ENCODE measurements at places on chromosomes 7 and 10.

DNA sequence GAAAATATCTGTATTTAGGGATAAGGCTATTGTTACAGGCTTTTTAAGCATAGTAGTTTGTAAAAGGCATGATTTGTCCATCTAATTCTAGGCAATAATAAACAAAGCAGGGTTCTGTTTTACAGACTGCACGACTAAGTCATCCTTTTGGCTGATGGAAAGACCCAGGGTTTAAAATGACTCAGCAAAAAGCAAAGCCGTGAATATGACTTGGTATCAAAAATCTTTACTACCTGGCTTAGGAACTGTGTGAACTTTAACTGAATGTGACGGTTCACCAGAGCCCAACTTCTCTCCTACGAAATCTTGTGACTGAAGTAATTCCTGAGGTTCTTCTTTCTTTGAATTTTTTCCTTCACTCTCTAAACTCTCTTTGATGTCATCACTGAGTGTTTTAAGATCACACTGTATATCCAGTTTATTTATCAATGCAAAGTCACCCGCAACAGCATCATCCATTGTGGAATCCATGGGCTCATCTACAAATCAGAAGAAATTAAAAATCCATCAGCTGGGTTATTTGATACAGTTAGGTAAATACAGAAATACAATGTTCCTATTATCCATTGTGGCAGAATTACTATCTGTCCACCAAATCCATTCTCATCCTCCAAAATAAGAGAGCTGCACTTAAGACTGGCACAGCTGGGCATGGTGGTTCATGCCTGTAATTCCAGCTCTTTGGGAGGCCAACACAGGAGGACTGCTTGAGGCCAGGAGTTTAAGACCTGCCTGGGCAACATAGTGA is 17.0 kb downstream of the ATE1 start:
- no peak for DNase-seq

- no peak for DNase-seq
These were observed 67.3 kb upstream of the DNAJB6 start for GRCh38 chr7:157269341-157270059.

DNA sequence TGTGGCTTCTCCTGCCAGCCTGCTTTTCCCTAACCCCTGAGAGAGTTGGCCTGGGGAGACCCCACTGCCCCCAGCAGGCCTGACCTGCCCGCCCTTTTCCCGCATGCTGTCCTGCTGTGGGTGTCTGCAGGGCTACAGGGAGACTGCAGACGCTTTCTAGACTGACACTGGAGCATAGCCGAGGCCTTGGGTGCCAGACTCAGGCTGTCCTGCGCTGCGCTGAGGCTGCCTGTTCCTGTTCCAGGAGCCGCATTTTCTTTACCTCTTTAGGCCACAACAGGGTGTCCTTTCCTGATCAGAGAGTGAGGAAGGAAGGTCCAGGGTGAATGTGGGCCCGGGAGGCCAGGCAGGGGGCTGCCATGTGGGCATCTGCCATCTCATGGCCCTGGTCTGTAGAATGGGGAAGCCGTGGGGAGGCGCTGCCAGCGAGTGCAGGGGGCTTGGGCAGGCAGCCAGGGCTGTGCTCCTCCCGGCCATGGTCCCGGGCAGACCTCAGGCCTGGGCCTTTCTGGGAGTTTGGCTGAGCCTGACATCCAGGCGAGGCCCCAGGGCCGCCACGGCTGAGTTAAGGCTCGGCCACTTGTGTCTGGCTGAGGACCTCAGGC is 3.6 kb downstream of the PWWP2B start:
- DNase-seq: no peak

DNA sequence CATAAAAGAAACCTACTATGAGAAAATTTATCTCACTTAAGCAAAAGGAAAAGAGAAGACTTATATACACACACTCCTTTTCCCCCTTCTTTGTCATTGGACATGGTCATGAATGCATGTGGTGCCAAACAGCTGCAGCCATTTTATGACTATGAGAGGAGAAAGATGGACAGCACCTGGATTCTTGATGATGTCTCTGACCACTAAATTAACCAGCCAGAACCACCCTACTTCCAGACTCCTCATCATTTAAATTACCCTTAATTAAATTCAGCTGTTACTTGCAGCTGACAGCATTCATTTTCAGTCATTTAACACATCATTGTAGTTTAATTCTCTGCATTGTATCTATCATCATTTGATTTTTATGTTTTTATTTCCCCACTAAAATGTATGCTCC is 379.0 kb upstream of the HPS1 start:
- DNase-seq: no peak

DNA sequence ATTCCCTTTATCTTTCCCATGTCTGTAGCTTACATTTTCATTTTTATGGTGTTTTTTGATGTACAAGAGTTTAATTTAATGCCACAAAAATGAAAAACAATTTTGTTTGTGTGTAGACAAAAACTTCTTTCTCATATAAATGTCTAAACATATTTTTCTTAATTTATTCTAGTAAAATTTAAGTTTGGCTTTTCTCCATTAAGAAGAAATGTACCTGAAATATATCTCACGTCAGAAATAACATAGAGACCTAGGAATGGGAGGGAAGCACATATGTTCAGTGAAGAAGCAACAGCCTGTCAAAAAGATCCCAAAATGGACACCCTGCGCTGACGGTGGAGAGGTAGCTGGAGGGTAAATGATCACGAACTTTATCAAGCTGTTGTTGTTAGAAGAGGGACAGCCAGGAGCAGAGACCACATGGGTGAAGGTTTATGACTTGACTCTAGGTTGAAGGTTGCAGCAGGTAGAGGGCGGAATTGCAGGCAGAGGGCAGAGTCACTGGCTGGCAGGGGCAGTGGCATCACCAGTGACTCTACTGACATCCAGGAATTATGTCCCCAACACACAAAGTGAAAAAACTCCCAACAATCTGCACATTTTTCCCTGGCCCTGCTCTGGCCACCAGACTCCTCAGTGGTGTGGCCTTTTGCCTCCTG is 225.9 kb upstream of the PRSS58 start:
- DNase-seq: no peak

- no peak for DNase-seq
These were observed 39.8 kb downstream of the CDC123 start for GRCh38 chr10:12235796-12236195.

GRCh38 chr10:78295242-78295641 is 261.6 kb downstream of the RPS24 start:
- no peak for DNase-seq

DNA sequence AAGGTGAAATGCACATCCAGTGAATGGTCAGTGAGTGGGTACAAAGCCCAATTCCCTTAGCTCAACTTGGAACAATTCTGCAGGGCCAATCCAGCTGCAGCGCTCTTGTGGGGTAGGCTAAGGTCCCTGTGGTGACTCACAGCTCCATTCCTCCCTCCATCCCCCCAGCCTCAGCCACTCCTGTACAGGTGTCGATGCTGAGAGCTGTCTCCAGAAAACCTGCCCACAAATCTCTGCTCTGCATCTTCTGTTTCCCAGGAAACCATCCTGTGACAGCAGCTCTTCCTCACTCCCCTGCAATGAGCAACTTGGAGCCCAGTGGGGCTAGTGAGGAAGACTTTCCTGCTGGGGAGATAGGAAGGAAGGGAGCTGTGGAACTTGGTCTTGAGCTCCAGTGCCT is 244.7 kb upstream of the GPR26 start:
- no peak for DNase-seq

DNA sequence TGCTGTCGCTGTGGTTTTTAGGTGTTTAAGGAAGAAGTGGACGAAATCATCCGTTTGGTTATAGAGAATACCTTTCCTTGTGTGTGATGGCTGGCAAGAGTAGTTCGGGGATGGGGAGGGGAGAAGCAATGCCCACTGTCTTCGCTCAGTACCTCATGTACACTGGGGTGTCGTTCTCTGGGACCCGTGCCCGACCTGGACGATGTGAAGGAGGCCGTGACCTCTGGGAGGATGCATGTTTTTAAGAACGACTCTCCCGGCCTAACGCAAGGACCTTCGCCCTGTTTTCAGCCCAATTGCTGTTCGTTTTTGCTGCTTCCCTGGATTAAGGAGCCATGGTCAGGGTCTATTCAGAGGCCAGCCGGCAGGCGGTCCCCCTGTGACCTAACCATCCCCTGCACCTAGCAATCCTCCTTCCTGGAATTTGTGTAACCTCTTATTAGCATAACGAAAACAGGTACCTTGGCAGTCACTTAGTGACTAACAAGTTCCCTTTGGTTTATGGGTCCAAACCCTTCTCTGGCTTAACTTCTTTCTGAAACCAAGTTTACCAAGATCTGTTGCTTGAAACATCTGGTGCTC is 1.3 kb downstream of the NFE2L3 start:
- no peak for DNase-seq

DNA sequence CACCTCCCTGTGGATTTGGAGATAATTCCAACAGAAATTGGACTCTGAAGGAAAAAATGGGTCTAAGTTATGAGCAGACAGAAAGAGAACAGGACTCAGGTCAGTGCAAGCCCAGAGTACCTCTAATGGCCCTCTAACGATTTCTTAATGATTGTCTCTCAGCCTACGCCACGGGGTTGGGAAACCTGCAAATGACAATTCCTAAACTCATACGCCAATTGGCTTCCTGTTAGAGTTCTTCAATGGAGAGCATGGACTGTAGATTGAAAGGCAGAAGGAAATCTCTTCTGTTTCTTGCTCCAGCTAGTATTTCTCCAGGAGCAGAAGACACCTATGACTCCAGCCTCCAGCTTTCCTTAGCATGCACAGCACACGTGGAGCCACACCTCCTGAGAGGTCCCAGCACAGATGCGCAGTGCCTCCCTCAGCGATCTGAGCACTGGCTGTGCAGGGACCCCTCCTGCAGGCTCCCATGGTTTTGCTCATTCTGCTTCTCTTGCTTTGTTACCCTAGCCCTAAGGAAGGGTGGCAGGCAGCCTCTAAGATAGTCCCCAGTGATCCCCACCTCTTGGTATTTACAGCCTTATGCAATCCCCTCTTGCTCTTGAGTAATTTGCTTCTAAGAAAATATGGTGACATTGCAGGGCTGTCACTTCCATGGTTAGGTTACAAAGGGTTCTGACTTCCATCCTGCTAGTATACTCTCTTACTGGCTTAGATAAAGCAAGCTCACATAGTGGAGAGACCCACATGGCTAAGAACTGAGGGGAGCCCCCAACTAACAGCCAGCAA is 30.1 kb downstream of the DENND11 start:
- no peak for DNase-seq

GRCh38 chr10:13684252-13684791 is 97.6 kb downstream of the PRPF18 start:
- DNase-seq: no peak

DNA sequence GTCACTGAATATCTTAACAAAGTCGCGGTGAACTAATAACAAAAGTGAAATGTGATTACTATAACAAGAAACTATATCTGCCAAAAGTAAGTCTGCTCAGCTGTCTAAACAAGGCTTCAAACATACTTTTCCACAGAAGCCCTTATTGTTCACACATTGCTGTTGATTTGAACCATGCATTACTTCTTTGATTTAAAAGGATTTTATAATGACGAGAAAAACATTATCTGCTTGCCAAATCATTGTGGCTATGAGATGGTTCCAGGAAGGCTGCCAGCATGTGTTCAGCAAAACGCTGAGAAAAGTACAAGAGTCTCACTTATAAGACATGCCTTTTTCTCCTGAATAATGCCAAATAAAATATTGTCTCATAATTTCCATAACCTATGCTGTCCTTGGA is 24.4 kb downstream of the RNF133 start:
- DNase-seq: no peak

GRCh38 chr10:29725133-29725720 is 90.5 kb upstream of the SVIL start:
- DNase-seq: no peak

DNA sequence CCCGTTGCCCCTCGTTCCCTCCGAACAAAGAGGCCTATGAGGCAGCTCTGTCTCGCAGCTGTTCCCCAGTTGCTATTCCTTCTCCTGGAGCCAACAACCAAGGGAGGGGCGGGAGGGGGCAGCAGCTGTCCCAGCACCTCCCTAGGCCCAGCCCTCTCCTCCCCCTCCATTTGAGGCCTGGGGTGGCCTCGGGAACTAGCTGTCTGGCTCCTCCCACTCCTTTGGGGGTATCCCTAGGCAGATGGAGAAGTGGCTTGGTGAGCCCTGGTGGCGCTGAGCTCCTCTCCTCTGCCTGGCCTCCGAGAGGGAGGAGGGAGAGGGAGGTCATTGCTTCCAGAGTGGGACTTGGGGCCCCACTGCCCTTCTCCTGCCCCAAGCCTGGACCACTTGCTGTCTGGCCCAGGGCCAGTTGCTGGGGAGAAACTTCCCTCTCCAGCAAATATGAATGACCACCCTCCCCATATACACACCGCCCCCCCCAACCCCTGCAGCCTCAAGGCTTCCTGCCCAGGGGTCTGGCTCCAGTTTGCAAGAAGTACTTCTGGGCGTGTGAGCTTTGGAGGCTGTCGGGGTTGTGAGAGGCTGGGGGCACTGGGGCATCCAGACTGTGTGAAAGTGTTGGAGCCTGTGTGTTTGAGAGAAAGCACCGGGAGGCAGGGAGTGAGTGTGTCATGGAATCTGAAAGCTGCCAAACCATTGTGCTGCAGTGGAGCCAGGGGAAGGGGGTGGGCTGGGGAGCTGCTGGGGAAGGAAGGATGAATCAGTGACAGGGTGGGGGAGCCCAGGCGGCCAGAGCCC is 3.1 kb downstream of the FLNC start:
- DNase-seq: no peak

GRCh38 chr7:74002474-74003017 is 25.4 kb upstream of the ELN start:
- no peak for DNase-seq

DNA sequence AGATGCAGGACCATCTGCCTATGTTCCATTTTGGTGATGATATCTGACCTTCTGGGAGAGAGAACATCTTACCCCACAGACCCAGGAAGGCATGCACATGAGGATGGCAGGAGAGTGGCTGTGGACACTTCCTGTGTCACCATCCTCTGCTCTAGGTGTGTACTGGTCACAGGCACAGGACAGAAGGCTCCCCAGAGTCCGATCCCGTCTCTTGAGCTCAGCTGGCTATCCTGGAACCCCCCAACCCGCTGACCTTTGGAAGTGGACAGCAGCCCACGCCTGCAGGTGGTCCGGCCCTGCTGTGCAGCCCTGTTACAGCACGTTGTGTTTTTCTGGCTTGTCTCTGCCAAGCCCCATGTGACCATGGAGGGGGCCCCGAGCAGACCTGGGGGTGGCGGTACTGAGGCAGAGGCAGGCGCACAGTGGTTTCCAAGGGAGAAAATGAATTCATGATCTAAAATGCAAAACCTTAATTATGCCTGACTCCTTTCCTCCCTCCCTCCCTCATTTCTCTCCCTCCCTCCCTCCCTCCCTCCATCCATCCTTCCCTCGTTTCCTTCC is 178.8 kb downstream of the CUX1 start:
- no peak for DNase-seq

- peak; percentile 80 for DNase-seq
These were observed 4.9 kb upstream of the GRID2IP start for GRCh38 chr7:6556196-6556595.

GRCh38 chr7:35253710-35254495 is at the start of gene TBX20:
Gene TBX20, minus strand, starts transcription at chr7:35254100. Its CDS starts 480 bp downstream, at chr7:35253620.
- no peak for DNase-seq

GRCh38 chr7:71612911-71613310 is 481.0 kb downstream of the GALNT17 start:
- no peak for DNase-seq

GRCh38 chr7:42224391-42225003 is 12.5 kb downstream of the GLI3 start:
- no peak for DNase-seq
